ENCODE measurements at places on chromosomes 4 and X.

GRCh38 chrX:152822383-152823086, 8.0 kb downstream of the CETN2 start:
- no peak for DNase-seq

GRCh38 chr4:170234800-170235199, 145.0 kb upstream of the AADAT start:
- no peak for DNase-seq

- no peak for DNase-seq
Observed at GRCh38 chr4:74308215-74308614, at the start of gene EPGN. EPGN (plus strand) TSS chr4:74308470; CDS start chr4:74308534, 64 bp downstream.

DNA sequence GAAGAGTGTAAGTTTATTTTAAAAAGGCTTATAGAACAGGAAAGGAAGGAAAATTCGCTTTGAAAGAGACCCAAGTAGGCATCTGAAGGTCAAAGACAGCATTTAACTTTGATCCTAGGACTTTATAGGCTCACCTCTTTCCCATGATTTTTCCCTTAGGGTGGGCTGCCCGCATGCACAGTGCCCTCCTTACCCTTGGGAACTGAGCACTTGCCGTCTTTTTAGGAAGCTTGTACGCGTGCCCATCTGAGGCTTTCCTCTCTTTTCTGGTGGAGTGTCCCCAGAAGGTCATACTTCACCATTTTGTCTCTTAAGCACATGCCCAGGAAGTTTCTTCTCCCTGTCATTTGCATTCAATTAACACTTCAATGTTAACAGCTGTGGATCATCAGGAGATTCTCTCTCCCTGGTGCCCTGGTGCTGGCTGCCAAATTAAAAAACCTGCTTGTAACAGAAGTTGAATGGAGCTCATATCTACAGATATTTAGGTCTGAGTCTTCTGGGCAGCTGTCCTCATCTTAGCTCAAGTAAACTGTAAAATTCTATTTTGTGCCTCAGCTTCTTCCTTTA, 38.4 kb upstream of the IL9R start:
- no peak for DNase-seq

GRCh38 chr4:109673303-109673702, 29.9 kb downstream of the CASP6 start:
- no peak for DNase-seq

Measured in T-helper 17 cell (primary cell).